T47D (cell line): ENCODE measurements at places on chromosomes 5 and 9.

GRCh38 chr9:9920425-9921060 is 692.3 kb downstream of the PTPRD start:
- no peak for DNase-seq

- DNase-seq, result no peak
These were observed 41.5 kb downstream of the SH3PXD2B start for GRCh38 chr5:172412724-172413286.

DNA sequence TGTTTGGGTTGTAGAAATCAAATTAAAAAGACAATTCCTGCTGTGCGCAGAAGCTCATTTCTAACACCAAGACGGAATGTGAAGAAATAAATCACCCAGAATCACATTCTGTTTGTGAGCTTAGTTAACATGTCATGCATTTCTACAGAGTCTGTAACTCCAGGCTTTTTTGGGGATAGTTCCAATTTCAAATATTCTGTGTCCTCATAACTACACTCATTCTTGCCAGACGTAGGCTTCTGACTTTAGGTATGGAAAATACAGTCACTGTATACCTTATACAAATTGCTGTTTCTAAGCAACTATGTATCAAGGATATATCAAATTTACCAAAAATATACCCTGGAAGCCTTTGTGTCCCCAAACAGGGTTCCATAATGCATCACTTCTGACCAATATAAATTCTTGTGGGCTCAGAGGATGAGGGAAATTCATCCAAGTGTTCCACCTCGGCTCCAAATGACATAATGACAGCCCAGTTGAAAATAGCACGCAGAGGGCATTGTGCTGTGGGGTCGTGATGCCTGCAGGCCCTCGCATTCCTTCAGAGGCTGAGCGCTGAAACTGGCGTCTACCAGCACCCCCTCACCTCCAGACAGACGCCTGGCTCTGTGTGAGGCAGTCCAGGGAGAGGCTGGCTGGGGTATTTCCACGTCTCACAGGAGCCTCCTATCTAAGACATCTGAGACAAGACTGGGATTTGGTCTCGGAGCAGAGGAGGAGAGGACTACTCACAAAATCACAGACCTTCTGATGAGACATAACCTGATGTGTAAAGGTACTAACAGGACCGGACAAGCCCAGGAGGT is 79.8 kb downstream of the KLF4 start:
- no peak for DNase-seq

DNA sequence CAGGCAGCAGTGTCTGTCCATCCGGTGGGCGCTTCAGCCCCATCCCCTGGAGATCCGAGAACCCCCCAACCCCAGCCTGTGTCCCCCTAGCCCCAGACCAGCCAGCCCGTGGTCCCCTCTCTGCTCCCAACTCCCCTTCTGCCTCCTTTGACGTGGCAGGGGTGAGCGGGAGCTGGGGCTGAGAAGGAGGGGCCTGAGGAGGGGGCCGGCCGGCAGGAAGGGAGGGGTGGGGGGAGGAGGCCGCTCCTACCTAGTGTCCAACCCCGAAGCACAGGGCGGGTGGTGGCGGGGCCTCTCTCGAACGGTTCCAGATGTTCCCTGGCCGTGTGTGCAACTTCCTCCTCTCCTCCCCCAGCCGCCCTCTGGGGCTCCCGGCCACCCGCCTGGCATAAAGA is 31.0 kb downstream of the GOLGA2 start:
- no peak for DNase-seq

GRCh38 chr9:75447281-75447680 is 359.0 kb downstream of the OSTF1 start:
- no peak for DNase-seq
